ENCODE measurements at places on chromosomes 5 and 9. TPM values are rescaled to one million over a fixed set of nuclear protein-coding genes. Genes with fewer than 3 reads are reported as not detected.

The EQTN gene
- not detected for total RNA-seq

The ARHGEF28 gene
- 11.6 TPM for total RNA-seq

The IFNA21 gene
- not detected for total RNA-seq

The TPM2 gene
- total RNA-seq, result 647 TPM

The SCGB3A2 gene
- not detected for total RNA-seq

The SPATA31A3 gene
- total RNA-seq, result not detected

The TMEM252 gene
- total RNA-seq, result not detected

The MARCOL gene
- total RNA-seq, result not detected

Measured in A549 treated with AZD2906 at 1 μM for 4 hours (cell line).